ENCODE measurements at places on chromosomes 3 and 15. TPM values are rescaled to one million over a fixed set of nuclear protein-coding genes. Genes with fewer than 3 reads are reported as not detected.

Gene CADM2
- 42.2 TPM for total RNA-seq

Gene DZIP1L
- total RNA-seq = 10.8 TPM

GRCh38 chr3:57135964-57136719, 29.0 kb downstream of the IL17RD start:
- no peak for DNase-seq

DNA sequence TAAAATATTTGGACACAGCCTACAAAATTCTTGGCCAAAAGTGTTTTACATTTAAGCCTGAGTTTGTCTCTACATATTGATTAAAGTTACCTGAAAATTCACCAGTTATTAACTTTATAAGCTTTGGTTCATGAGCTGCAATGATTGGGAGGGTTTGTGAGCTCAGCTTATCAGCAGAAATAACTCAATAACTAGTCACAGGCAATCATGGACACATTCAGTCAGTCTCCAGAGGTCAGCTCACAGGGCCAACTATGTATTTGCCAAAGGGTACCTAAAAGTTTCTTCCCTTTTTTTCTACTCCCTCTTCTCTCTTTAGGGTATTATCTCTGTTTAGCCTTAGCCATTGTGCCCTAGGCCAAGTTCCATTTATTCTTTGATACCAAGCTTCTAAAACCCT, 145.9 kb downstream of the ZPLD1 start:
- no peak for DNase-seq

DNA sequence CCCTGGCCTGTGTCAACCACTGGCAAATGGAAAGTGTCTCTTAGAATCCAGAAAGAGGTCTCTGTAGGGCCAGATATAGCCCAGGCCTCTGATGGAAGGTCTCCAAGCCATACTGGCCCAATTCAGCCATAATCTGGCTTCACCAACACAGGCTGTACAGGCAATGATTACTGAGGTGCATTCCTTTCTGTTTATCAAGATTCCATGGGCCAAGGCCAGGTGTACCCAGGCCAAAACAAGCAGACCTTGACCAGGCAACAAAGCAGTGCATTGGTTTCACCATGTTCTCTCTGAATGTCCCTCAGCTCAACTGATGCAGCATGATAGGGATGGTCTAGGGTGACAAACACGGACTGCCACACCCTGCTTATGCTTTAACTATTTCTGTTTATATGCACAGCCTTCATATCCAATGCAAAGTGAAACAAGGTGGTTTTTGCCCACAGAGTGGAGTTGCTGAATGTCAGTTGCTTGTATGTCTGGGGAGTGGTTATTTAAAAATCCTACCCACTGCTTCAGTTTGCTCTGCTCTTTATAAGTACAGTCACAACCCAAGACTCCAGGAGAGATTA, 25.2 kb downstream of the CCNL1 start:
- DNase-seq = no peak

DNA sequence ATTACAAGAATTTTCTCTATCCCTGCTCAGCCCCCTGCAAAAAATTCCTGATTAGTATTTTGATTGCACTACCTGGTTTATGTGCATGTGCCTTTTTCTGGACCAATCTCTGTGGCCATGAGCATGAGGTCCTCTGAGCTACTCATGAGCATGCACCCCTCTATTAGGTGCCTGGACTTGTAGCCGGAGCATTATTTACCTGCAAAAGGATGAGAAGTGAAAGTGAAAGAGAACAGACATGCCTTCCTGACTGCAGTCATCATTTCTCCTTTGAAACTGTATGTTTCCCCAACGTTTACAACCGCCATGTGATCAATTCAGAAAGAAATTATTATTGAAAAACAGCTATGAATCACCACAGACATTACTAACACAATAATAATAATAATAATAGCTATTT, 1008.8 kb downstream of the ROBO2 start:
- DNase-seq = no peak

DNA sequence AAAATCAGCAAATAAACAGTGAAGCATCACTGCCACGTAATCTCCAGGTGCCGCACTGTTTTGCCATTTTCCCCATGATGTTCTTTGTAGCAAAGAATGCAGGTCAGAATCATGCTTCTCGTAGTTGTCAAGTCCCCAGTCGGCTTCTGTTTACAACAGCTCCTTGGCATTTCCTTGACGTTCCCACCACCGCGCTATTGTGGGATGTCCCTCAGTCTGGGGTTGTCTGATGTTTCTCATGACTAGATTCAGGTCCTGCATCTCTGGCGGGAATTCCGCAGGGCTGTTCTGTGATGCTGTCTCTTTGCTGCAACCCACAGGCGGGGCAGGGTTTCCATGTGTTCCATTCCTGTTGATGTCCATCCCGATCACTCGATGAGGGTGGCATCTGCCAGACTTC, 117.9 kb upstream of the SMAD3 start:
- DNase-seq = no peak

All from spinal cord (tissue), 10 donors.